NCI-H187 (cell line): ENCODE measurements at places on chromosomes 13 and 19.

GRCh38 chr19:48991873-48992580 lies 1.1 kb downstream of the GYS1 start:
- no peak for DNase-seq

- DNase-seq = no peak
These were observed 178.8 kb downstream of the KATNAL1 start for GRCh38 chr13:30128591-30128990.

DNA sequence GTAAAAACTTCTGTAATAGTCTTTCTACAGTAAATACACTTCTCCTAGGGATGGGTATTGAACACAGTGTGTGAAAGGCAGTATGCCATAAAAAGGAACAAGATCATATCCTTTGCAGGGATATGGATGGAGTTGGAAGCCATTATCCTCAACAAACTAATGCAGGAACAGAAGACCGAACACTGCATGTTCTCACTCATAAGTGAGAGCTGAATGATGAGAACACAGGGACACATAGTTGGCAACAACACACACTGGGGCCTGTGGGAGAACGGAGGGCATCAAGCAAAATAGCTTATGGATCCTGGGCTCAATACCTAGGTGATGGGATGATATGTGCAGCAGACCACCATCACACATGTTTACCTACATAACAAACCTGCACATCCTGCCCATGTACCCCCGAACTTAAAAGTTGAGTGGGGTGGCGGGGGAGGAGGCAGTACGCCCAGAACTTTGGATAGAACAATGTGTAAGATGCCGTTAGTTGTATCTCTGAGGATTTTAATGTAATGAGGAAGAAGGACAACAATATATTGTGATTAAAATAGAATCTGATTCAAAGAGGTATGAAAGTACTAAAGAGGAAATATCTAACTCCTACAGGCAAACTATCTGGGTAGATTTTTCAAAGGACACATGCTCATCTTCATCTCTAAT lies 183.2 kb downstream of the NDFIP2 start:
- no peak for DNase-seq

GRCh38 chr13:62137629-62138405 lies 722.2 kb upstream of the PCDH20 start:
- no peak for DNase-seq

GRCh38 chr13:36778083-36778671 lies 40.8 kb upstream of the RFXAP start:
- no peak for DNase-seq
